ENCODE measurements at places on chromosomes 13 and 19. TPM values are rescaled to one million over a fixed set of nuclear protein-coding genes. Genes with fewer than 3 reads are reported as not detected.

DNA sequence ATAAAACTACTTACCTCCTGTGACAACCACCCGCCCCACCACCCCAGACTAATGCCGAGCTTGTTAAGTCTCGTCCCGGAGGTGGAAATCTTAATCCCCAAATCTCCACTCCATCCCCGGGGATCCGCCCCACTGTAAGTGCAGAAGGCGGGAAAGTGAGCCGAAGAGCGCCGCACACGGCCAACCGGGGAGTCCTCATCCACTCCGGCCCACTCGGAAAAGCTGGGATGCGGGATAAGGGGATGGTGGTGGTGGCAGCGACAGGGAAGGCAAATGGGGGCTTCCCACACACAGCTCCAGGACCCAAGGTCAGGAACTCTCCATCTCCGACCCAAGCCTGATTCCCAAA is 621 bp downstream of the FBL start:
- no peak for DNase-seq

DNA sequence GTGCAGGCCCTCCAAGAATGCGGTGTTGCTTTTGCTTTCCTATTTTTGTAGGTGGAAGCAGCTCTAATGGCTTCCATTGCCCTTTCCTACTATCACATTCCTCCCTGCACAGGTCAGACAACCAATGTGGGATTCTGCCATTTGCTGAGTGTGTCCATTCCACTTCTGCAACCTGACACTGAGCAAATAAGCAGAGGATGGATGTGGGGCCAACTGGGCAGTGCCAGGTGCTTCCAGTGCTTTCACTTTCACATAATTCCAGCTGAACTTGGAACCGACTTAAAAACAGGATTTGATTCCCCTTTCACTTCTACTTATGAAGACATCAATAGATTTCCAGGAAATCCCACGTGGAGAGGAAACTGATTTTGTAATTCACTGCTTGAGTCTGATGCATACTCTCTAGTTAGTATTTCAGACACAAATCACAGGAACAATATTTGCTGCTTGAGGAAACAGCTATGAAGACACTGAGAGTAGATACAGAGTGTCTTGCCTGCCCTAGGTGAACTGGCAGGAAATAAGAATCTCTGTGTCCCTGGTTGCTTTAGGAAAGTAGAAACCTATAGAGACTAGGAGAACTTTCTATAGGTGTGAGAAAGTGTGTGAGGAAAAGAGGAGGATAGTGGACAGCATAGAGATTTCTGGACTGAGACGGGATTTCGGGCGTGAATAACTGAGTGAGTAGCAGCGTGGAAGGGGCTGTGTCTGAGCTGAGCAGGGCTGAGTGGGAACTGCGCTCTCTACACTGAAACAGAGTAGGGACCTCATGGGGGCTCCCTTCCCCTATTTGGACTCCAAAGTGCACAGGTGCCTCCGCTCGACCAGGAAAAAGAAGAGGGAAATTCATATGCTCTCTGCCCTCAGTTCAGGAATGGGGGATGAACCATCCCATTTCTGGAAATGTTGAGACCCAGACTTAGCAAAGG is 22.5 kb downstream of the LGALS16 start:
- DNase-seq = no peak

DNA sequence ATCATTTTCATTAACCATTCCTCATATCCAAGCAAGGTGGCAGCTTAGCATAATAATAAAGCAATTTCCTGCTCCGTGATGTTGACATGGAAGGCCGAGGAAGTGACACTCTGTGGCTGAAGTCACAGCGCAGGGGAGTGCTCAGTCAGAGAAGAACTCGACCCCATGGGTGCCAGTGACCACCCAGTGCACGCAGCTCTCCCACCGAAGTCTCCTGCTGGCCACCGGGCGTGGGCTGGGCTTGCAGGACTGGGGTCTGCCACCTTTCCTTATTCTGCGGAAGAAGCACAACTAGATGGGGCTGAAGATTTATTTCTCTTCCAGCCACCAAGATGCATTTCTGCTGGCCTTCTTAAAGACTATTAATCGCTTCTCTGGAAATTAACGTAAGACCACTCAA is 132.1 kb upstream of the SPACA7 start:
- DNase-seq = no peak

GRCh38 chr19:51399231-51399630 is 8.8 kb upstream of the C19orf84 start:
- DNase-seq = no peak

GRCh38 chr19:38799104-38799503 is 10.1 kb downstream of the LGALS7B start:
- no peak for DNase-seq

GRCh38 chr19:33484226-33484774 is 37.3 kb downstream of the PEPD start:
- no peak for DNase-seq

The GNG8 gene
- polyA plus RNA-seq = 1.7 TPM

The CEACAM7 gene
- not detected for polyA plus RNA-seq

The PSG5 gene
- 0.67 TPM for polyA plus RNA-seq

The TUBB4A gene
- polyA plus RNA-seq = 39.8 TPM

The SMIM44 gene
- not detected for polyA plus RNA-seq

The KRTDAP gene
- polyA plus RNA-seq = 0.86 TPM

Measured in right renal cortex interstitium (tissue), 3 donors.